NCI-H1048 (cell line): ENCODE measurements at places on chromosomes 3 and 15.
A peak's percentile ranks its signal among the peaks of the same experiment; 100 is the strongest.

DNA sequence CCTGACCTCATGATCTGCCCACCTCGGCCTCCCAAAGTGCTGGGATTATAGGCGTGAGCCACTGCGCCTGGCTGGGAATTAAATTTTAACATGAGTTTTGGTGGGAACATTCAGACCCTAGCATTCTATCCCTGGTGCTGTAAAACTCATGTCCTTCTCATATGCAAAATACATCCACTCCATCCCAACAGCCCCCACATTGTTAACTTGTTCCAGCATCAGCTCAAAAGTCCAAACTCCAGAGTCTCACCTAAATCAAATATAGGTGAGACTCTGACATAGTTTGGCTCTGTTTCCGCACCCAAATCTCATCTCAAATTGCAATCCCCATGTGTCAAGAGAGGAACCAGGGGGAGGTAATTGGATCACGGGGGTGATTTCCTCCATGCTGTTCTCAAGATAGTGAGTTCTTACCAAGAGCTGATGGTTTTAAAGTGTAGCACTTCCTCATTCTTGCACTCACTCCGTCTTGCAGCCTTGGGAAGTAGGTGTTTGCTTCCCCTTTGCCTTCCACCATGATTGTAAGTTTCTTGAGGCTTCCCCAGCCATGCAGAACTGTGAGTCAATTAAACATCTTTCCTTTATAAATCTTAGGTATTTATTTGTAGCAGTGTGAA is 96.2 kb upstream of the PLCL2 start:
- DNase-seq = no peak

GRCh38 chr3:109234300-109234699 is 82.0 kb downstream of the DPPA2 start:
- no peak for DNase-seq

- DNase-seq = peak; percentile 82
Observed at GRCh38 chr3:108090701-108091497, at the start of gene CD47. CD47 (minus strand) TSS chr3:108091031; CDS start chr3:108090908, 123 bp downstream.

DNA sequence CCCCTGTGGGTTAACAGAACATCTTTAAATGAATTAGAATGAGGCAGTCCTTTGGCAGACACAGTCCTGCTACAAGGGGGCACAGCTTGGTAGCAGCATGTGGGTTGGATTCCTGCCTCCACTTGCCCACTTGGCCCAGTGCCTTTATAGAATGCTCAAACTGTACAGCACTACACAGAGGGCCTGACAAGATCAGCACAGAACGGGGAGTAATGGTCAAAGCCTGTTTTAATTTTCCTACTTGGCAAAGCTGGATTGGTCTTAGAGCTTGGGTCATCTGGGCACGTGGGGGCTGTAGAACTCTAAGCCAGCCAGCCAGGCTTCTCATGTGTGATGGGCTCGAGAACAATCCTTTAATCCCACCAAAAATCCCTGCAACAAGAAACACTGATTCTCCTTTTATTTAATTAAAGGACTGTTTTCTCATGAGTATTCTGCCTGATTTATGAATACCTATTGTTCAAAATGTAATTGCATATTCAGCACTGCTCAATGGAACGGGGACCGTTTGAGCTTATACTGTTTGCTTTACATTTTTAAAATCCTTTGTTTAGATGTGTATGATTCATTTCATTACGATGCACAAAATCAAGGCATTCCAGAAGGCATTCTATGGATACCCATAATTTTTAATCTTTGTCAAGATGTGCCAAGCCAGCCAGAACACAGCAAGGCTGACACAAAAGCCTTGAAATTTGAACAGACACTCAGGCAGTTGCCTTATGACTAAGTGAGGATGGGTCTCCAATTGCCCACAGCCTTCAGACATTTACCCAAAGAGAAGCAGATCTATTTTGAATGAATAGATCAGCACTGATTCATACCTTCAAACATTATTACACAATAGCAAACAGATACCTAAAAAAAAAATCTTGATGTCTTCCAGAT is 249.3 kb upstream of the TGFBR2 start:
- no peak for DNase-seq

DNA sequence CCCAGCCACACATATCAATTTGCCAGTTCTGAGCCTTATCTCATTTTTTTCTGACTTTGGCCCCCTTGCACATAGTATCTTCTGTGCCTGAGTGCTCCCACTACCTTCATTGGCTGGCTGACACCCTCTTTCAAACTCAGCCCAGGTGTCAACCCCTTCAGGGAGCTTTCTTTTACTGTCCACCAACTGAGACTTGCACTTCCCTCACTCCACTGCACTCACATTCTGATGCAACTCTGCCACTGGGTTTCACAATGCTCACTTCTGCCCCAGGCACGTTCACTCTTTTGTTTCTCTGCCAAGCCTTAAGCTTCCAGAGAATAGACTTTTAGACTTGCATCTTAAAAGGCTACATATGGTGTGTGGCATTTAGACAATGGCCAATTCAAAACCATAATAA is 101.5 kb upstream of the CBLB start:
- no peak for DNase-seq

DNA sequence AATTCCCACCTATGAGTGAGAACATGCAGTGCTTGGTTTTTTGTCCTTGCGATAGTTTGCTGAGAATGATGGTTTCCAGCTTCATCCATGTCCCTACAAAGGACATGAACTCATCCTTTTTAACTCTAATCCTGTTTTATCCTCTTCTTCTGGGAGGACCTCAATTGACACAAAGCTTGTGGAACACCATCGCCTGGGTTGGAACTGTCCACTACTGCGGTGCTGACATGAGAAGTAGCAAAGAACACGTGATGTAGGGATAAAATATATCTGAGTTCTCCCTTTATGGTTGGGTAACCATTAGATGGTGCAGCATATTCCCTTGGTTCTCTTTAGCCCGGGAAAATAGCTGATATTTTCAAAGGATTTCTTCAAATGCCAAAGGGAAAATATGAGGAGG is 105.3 kb upstream of the TOPAZ1 start:
- DNase-seq = no peak

DNA sequence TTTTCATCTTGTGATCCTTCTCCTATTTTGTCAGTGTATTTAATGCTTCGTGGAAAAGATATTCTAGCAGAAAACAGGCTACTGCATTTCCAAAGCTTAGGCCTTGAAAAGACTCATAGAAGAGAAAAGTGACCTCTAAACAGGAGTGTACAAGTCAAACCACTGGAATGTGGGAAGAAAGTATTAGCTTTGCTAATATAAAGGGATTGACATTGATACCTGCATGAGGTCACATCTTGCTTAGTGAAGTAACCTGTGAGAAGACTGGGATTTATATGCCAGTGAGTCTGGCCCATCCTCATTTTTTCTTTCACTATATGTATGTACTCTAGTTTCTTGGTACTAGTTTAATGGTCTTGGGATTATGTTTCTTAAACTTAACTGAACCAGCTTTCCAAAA is 132.9 kb upstream of the TMC3 start:
- DNase-seq = no peak

- no peak for DNase-seq
Observed at GRCh38 chr15:75153565-75154276, 48.0 kb upstream of the C15orf39 start.

- no peak for DNase-seq
Observed at GRCh38 chr3:126937973-126938372, 44.9 kb upstream of the PLXNA1 start.
